Liver (tissue), 10 donors: ENCODE measurements at places on chromosomes 6 and 20. TPM values are rescaled to one million over a fixed set of nuclear protein-coding genes. Genes with fewer than 3 reads are reported as not detected.

MYO6 gene
- 16.0 TPM for total RNA-seq

KIAA0408 gene
- 0.28 TPM for total RNA-seq

BFSP1 gene
- total RNA-seq: 0.28 TPM

TMEM244 gene
- total RNA-seq: not detected

RUNX2 gene
- 0.42 TPM for total RNA-seq

DOK5 gene
- 0.05 TPM for total RNA-seq

SHLD1 gene
- 0.92 TPM for total RNA-seq

ULBP1 gene
- total RNA-seq: 0.05 TPM

FKBP1C gene
- 0.61 TPM for total RNA-seq

RALGAPB gene
- total RNA-seq: 19.7 TPM

CST2 gene
- total RNA-seq: not detected

RRAGD gene
- total RNA-seq: 4.7 TPM
